ENCODE measurements at places on chromosomes 5 and 9. TPM values are rescaled to one million over a fixed set of nuclear protein-coding genes. Genes with fewer than 3 reads are reported as not detected.

SLC36A3 gene
- polyA plus RNA-seq: not detected

DNA sequence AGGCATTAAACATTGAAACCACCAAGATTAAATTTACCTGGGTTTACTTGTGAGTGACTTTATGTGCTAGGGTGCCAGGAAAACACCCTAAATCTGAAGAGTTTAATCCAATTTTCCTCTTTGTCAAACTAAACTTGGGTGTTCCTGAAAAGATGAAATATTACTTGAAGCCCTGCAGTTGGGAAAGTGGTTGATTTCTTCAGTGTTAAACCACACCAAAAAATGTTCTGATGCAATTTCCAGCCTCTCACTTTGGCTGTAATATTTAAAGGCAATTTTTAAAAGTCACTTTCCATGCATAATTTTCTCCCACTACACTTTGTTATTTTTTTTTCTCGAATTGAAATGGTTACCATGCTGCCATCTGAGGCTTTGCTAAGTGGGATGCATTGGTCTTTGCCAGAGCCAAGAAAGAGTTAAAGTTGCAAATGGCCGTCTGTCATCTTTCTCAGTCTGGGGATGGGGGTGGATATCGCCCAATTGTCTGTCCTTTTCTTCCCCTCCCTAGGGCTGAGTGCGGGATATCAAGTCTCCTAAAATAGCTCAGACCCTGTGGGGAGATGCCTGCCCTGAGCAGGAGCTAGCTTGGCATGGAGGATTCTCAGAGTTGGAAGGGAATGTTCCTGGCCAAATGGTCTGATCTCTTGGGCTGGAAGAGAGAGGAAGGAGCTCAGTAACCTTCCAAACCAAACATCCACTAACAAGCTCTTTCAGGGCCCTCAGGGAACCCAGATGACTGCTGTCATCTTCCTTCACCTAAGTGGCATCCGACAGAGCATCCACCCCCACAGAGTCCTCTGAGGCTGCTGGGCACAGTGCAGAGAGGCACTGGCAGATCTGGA, 13.6 kb upstream of the SHB start:
- no peak for DNase-seq

GRCh38 chr5:135576075-135576599, 2.7 kb downstream of the CXCL14 start:
- DNase-seq: no peak

DNA sequence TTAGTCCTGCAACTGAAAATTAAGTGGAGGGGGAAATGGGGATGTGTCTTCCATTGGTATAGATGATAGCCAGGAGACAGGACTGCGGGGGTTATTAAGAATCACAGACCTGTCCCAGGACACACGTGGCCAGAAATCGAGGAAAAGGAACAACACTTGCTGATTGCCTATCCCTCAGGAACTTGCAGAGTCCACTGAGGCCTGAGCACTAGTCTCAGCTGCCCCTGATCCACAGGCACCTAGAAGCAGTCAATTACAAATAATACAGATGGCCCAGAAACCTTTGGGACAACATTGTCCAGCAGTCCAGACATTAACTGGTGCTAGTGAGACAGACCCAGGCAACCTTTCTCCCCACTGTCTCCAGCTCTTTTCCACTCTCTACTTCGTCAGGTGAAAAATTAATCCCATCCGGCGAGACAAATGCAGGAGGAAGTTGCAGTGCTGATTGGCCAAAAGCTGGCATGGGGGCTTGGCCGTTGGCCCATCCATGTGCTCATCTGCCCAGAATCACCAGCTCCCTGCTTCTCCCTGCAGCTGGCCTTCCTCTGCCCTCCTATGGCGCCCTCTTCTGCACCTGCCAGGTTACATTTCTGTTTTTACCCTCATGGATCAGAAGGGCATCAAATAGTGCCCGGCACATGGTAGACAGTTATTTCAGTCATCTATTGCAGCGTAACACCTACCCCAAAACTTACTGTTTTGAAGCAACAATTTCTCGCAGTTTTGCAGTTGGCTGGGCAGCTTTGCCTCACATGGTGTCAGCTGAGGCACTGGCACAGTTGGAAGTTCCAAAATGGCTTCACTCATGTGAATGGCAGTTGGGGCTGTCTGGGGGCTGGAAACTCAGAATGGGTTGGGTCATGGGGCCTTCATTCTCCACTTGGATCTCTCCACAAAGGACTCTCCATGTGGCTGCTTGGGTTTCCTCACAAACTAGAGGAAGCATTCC, 3.6 kb upstream of the B4GALT1 start:
- DNase-seq: no peak
